Epithelial cell of proximal tubule (primary cell): ENCODE measurements at places on chromosomes 4 and X. TPM values are rescaled to one million over a fixed set of nuclear protein-coding genes. Genes with fewer than 3 reads are reported as not detected.

GPRASP2 gene
- total RNA-seq, result 5.9 and 6.8 TPM in 2 replicates

DNA sequence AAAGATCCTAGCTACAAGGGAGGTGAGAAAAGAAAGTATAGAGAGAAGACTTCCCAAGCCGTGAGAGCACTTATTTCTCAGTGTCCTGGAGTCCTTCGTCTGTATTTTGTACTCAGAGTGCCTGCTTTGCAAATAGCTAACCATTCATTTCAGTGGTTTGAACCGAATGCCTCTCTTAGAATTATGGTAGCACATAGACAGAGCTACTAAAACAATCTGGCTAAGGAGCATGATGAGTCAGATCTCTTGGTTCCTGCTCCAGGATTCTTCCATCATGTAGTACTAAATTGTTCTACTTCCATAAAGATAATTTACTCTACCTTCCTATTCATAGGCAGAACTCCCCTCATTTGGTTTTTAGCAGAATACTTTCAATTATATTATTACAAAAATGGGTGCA, 946.6 kb downstream of the STIM2 start:
- no peak for DNase-seq

DNA sequence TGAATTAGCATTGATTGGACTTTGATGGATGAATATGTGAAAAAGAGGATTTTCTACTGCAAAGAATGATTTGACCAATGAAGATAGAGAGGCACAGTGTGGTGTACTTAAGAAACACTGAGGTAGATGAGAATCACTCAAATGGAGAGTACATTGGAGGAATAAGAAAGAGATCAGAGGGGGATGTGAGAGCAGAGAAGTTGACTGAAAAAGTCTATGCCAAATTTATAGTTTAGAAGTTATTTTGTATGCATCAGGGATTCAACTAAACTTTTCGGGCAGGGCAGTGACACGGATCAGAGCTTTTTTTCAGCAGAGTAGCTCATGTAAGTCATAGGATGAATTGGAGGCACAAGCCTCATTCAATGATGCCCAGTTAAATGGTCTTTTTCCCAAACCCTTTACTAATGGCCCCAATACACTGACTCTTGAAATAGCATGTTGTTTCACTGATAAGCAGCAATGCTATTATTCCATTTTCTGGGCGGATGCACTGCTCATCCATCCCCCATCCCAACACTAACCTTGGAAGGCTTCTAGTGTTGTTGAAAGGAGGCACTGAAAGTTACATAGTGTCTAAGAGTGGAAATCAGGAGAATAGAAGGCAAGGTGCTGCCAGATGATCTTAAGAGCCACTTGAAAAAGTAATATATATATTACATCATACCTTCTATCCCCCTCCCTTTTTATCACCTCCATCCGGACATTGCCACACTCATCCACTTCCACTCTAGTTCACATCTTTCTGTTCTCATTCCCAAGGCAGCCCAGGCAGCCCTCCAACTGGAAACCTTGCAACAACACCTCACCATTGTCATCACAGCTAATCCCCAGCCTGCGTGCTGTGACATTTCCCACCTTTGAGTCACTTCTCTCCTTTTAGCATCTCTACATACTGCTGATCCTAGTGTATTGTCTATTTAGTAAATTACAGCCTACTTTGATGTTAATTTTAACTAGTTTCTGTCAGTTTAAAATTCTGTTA, 46.1 kb downstream of the ARHGAP24 start:
- no peak for DNase-seq

- no peak for DNase-seq
These were observed 92.5 kb upstream of the ZFP42 start for GRCh38 chr4:187903106-187903505.

- no peak for DNase-seq
These were observed 14.0 kb upstream of the TTC29 start for GRCh38 chr4:146959692-146960091.

GRCh38 chrX:119871245-119871598, 311 bp downstream of the RNF113A start:
- no peak for DNase-seq

DNA sequence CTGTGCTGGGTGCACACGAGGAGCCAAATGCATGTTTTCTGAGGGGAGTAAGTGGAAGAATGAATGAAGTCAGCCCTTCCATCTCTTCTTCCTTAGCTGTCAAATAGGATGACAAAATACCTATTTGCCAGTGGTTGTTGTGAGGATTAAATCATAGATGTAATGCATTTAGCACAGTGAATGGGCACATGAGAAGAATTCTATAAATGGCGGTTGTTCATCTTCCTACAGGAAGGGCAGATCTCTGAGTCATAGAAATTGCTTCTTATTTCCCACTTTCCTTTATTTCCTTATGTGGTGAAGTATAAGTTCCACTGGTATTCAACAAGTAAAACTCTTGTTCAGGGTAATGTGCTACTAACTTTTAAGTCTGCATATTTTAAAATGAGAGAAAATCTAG, 83.1 kb downstream of the SORBS2 start:
- DNase-seq, result no peak
